ENCODE measurements at places on chromosomes 11 and 22. TPM values are rescaled to one million over a fixed set of nuclear protein-coding genes. Genes with fewer than 3 reads are reported as not detected.

GRCh38 chr11:61885166-61885778, 6.1 kb downstream of the FADS3 start:
- no peak for DNase-seq

DNA sequence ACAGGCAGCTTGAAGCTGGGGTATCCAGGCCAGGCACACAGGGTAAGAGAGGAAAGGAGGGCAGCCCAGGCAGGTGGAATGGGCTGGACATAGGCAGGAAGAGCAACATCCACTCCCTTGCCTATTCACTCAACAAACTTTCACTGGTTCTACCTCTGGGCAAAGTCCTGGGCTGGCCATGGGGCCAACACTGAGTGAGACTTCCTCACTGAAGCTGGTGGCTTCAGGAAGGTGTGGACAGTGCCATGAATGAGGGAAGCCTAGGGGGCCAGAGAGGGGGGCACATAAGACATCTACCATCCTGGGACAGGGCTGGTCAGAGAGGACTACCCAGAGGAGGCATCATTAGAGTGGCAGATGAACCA, 44.9 kb upstream of the TCF20 start:
- DNase-seq: no peak

DNA sequence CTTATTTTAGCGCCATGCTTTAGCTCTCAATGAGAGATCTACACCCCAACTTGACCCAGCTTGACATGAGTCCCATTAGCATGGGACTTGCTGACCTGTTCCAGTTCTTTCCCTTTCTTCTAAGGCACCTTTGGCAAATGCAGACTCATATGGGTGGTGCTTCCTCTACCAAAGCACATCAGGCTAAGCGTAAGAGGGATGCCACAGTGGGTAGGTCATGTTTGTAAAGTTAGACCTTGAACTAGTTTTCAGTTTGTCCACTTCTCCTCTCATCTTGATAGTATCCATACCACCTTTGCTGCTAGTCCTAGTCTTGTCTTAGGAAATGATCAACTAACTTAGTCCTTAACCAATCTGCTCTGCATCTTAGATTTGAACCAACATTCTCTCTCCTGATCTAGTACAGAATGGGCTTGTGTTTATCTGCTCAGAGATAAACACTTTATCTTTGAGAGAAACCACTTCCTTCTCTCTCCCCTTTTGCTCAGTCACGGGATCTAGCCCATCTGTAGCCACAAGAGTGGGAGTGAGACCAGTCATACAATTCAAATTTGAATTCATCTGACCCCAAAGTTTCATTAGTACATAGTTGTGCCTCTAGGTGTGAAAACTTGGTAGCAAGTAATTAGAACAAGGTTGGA, 72.1 kb upstream of the CD44 start:
- no peak for DNase-seq

GRCh38 chr11:7473717-7474116, 11.6 kb upstream of the OLFML1 start:
- DNase-seq: no peak

- no peak for DNase-seq
Observed at GRCh38 chr22:25972397-25972796, 196.9 kb upstream of the SEZ6L start.

DNA sequence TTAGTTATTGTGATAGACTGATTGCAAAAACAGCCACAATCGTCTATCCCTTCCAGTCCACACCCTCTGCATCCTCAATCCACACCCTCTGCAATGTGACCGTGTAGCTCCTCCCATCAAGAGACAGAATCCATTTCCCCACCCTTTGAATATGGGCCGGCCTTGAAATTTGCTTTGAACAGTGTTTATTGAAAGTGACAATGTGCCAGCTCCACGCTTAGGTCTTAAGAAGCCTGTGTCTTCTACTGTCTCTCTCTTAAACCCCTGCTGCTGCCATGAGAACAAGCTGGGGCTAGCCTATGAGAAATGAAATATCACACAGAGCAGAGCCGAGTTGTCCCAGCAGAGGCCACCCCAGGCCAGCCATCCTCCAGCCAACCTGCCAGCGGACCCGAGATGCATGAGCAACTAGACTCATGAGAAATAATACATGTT, 22.3 kb upstream of the MICAL2 start:
- DNase-seq: no peak

DNA sequence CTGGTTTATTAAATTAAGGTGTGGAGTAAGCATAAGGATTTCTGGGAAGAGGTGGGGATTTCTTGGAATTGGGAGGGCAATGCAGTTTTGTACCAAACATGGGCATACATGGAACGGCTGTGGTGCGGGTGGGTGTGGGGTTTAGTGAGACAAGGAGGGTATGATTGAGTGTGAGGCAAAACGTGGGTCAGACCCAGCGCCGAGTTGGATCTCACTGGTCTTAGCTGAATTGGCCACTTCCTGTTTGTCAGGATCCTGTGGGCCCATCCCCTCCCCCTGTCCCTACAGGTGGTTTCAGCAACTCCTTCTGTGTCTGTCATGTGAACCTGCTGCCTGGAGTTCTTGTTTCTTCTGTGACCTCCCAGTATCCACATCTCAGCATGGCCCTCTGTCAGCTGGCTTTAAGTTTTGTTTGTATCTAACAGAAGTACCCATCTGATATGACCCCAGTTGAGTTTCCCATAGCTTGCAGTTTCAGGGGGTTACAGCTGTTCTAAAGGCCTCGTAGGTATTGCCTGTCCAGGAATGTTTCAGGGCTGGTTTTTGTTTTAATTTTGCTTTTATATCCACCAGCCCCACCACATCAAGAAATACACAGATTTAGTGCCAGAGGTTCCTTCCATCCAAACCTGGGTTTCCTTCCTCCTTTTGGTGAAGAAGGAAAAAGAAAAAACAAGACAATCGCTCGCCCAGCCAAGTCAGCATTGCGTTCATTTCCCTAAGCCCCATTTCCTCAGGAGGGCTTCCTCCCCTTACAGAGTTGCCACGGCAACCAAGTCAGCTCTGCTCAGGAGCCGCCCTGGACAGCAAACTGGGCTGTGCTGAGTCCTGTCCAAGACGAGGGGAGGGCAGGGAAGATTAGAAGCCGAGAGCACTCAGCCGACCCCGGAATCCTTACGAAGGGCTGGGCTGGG, 6.0 kb downstream of the APOL1 start:
- no peak for DNase-seq

Gene MYRF
- total RNA-seq: 428 TPM

Gene CCDC15
- 2.8 TPM for total RNA-seq

Gene C11orf97
- not detected for total RNA-seq

All from mesothelial cell of epicardium (in vitro differentiated cells).